Colonic mucosa (tissue), 4 donors: ENCODE measurements at places on chromosomes 6 and 20. TPM values are rescaled to one million over a fixed set of nuclear protein-coding genes. Genes with fewer than 3 reads are reported as not detected.

The FRK gene
- 25.9 TPM for total RNA-seq

The GNAS-AS1 gene
- 1.7 TPM for total RNA-seq

The C6orf58 gene
- total RNA-seq, result not detected

The CPXM1 gene
- total RNA-seq, result 1.1 TPM

The TMEM14C gene
- 86.8 TPM for total RNA-seq

The NCOA7 gene
- 24.9 TPM for total RNA-seq

The BPIFB1 gene
- total RNA-seq, result not detected

The HLA-DRA gene
- 44.3 TPM for total RNA-seq

The MUC22 gene
- total RNA-seq, result not detected

DNA sequence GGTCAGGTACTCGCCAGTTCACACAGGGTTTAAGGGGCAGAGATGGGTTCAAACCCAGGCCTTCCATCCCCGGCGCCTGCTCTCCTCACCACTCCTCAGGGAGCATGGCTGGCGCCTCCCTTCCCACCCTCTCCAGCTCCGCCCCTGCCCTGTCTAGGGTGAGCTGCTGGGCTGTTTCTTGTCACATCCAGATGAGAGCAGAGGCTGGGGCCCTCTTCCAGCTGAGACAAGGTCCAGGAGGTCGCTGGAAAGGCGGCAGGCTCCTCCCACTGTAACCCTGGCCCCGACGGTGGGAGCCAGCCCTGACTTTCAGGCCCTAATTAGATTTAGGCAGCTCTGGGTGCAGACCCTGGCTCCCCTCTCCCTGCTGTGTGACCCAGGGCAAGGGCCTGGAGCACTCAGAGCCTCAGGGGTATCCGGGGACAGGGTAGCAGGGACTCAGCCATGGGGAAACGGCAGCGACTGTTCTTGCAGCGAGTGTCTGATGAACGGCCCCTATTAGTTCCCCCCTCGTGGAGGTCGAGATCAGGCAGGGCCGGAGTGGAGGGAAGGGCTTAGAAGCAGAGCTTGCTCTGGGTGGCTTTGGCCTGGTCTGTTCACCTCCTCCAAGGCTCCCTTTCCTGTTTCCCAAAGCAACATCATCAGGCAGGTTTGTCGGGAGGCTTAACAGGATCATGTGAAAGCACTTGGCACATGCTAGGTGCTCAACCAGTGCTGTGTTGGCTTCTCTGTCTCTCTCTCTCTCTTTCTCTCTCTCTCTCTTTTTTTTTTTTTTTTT, 33.4 kb downstream of the SNAI1 start:
- no peaks in the 10 kb centered on the region for H3K4me1 ChIP-seq
- no peaks in the 10 kb centered on the region for H3K36me3 ChIP-seq
- no peak overlapping the region for H3K27ac ChIP-seq
- no peak for DNase-seq
- H3K27me3 ChIP-seq, result no peaks in the 10 kb centered on the region
- no peak overlapping the region for H3K4me3 ChIP-seq

GRCh38 chr6:3350252-3350796, 91.6 kb downstream of the PSMG4 start:
- H3K4me1 ChIP-seq, result peaks cover under 1% of the 10 kb centered on the region
- no peaks in the 10 kb centered on the region for H3K27me3 ChIP-seq
- H3K27ac ChIP-seq, result no peak overlapping the region
- H3K36me3 ChIP-seq, result no peaks in the 10 kb centered on the region
- no peak for DNase-seq

DNA sequence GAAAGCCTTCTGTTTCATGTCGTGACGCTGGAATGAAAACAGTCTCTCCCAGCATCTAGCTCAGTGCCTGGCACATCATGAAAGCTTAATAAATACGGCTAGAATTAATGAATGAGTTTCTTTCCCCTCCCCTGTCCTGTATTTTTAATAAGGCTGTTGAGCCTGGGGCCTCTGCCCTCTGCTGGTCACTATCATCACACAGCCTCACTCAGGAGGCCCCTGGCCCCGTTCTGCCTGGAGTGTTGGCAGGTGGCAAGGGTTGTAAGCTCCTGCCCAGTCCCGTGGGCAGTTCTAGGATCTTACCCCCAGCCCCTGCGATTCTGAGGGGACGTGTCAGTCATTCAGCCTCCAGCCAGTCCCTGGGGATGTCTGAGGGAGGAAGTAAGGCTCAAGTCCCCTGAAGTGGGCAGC, 41.4 kb downstream of the PHACTR3 start:
- H3K4me3 ChIP-seq, result no peak overlapping the region
- peak; percentile 4 for DNase-seq
- no peaks in the 10 kb centered on the region for H3K36me3 ChIP-seq
- H3K27me3 ChIP-seq, result no peaks in the 10 kb centered on the region
- no peaks in the 10 kb centered on the region for H3K4me1 ChIP-seq

DNA sequence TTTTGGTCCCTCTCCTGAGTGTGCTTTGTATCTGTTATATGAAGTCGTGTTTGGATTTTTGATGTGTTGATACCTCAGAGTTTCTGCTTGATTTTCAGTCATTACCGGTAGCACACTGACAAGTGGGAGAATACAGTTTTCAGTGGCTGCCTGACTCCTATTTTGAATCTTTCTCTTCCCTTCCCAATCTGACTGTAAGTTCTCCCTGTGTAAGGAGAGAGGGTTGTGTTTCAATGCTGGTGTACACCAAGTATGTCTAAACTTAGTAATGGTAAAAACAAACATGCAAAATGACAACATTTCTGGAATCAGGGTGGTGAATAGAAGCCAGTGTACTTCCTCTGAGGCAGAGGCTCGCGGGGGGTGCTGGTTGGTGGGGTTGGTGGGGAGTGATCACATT, 103.4 kb downstream of the HIVEP1 start:
- no peaks in the 10 kb centered on the region for H3K27me3 ChIP-seq
- no peak overlapping the region for H3K27ac ChIP-seq
- no peaks in the 10 kb centered on the region for H3K36me3 ChIP-seq

DNA sequence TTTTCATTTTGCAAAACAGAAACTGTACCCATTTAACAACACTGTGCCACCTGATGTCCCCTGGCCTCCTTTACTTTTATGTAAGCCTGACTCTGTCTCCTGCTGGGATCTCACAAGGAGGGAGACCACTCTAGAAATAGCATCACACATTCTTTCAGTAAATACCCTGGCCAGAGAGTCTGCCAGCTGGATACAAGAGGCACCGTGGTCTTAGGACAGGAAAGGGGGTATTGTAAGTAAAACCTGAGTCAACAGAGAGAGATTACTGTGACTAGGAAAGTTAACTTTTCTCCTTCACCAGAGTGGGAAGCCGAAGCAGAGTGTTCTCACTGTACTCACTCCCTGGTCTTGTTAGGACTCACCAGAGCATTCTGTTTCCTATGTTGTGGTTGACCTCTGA, 27.8 kb downstream of the CMTR1 start:
- no peaks in the 10 kb centered on the region for H3K27me3 ChIP-seq
- H3K4me3 ChIP-seq, result no peak overlapping the region
- no peaks in the 10 kb centered on the region for H3K4me1 ChIP-seq
- DNase-seq, result no peak
- no peak overlapping the region for H3K27ac ChIP-seq

- no peak overlapping the region for H3K27ac ChIP-seq
- H3K36me3 ChIP-seq, result no peaks in the 10 kb centered on the region
- H3K27me3 ChIP-seq, result no peaks in the 10 kb centered on the region
- DNase-seq, result no peak
- H3K4me3 ChIP-seq, result no peak overlapping the region
Measured at GRCh38 chr20:20691477-20692235, 20.8 kb downstream of the RALGAPA2 start.

- no peak for DNase-seq
- H3K4me3 ChIP-seq, result no peak overlapping the region
- no peaks in the 10 kb centered on the region for H3K4me1 ChIP-seq
- H3K36me3 ChIP-seq, result no peaks in the 10 kb centered on the region
- H3K27me3 ChIP-seq, result no peaks in the 10 kb centered on the region
Measured at GRCh38 chr6:164150232-164150631, 735.7 kb downstream of the QKI start.

- peak; percentile 9 for DNase-seq
- H3K4me1 ChIP-seq, result no peaks in the 10 kb centered on the region
- no peak overlapping the region for H3K27ac ChIP-seq
- no peak overlapping the region for H3K4me3 ChIP-seq
- no peaks in the 10 kb centered on the region for H3K36me3 ChIP-seq
Measured at GRCh38 chr20:59821788-59822187, 111.6 kb downstream of the SYCP2 start.

GRCh38 chr6:7262746-7263518, 50.1 kb downstream of the SSR1 start:
- H3K27me3 ChIP-seq, result no peaks in the 10 kb centered on the region
- H3K36me3 ChIP-seq, result no peaks in the 10 kb centered on the region
- no peak overlapping the region for H3K27ac ChIP-seq

- no peaks in the 10 kb centered on the region for H3K36me3 ChIP-seq
- DNase-seq, result no peak
- no peaks in the 10 kb centered on the region for H3K4me1 ChIP-seq
- no peak overlapping the region for H3K27ac ChIP-seq
Measured at GRCh38 chr20:39825524-39825923, 863.4 kb downstream of the DHX35 start.

DNA sequence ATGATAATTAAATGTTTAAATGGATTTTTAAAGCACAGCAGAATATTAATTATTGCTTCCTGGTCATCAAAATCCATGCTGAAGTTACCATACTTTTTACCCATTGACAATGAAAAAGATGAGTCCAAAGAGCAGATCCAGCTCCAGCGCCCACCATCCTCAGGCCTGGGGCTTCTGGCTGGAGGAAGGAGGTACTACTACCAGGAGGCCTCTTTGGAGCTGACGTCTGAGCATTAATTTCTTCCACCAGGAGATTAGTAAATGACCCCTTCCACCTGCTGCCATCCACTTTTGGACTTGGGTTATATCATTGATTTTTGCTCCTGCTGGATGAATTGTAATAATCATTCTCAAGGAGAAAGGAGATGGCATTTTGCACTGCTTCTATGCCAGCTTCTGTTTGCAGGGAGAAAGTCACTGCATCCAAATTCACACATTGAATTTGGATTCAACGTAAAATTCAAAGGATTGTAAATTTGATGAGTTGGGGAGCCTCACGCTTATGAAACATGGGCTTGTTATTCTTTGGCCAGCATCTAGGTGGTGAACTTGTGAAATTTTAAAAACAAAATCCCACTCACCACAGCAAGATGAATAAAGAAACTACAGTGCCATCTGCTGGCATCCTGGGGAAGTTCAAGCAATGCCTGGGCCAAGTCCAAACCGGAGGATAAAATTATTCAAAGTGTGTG, 121.8 kb downstream of the SASH1 start:
- no peaks in the 10 kb centered on the region for H3K4me1 ChIP-seq
- H3K36me3 ChIP-seq, result no peaks in the 10 kb centered on the region
- peak; percentile 70 for DNase-seq
- no peak overlapping the region for H3K4me3 ChIP-seq
- no peak overlapping the region for H3K27ac ChIP-seq

DNA sequence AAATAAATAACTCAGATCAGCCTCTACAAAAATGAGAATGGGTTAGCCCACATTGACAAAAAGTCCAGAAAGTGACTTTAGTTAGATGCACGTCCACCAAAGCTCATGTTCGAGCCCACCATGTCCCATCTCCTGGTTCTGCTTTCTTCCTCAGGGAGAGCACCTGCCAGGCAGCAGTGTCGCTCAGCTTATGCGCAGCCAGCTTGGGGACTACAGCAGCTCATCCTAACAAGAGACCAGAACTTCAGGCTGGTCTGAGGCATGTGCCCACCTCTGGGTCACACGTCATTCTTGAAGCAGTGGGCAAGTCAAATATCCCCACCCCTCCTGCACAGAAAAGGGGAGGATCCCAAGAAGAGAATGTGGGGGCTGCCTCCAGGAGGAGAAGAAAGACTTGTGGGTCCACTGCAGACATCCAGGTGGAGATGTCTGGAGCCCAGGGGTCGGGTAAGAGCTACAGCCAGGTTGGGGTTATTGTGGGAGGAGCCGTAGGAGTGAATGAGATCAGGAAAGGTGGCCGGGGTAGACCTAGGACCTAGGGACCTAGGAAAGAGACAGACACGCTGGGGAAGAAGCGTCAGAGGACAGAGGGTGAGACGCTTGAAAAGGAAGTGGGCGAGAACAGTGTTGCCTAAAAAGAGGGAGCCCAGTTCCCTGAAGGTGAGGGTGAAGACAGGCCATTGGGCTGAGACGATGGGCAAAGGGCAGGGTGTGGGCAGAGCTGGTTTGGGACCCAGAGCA, 52.5 kb downstream of the SSR1 start:
- H3K27me3 ChIP-seq, result no peaks in the 10 kb centered on the region
- peak; percentile 18 for DNase-seq

GRCh38 chr20:56433880-56434255, 21.8 kb downstream of the CASS4 start:
- no peaks in the 10 kb centered on the region for H3K4me1 ChIP-seq
- H3K36me3 ChIP-seq, result no peaks in the 10 kb centered on the region
- no peak overlapping the region for H3K4me3 ChIP-seq
- no peak overlapping the region for H3K27ac ChIP-seq
- H3K27me3 ChIP-seq, result no peaks in the 10 kb centered on the region
- DNase-seq, result no peak

DNA sequence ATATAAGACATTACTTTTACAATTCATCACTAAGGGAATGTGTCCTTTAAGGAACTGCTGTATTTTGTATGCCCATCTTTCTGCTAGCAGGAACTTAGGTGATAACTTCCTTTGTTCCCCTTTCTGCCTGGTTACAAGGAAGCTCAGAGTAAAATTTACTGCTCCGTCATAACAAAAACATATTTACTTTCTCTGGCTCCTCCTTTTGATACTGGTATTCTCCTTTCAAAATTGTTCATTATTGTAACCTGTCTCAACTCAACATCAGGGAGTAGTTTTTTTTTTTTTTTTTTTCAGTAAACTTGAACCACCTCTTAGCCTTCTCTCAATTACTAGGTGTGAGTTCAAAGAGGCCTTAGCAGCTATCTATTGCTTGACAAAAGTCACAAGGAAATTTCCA, 37.1 kb downstream of the RIPOR2 start:
- H3K27me3 ChIP-seq, result no peaks in the 10 kb centered on the region
- H3K4me1 ChIP-seq, result no peaks in the 10 kb centered on the region
- no peaks in the 10 kb centered on the region for H3K36me3 ChIP-seq
- H3K4me3 ChIP-seq, result no peak overlapping the region

GRCh38 chr6:113160306-113161017, 696.7 kb upstream of the MARCKS start:
- H3K27ac ChIP-seq, result no peak overlapping the region
- DNase-seq, result no peak
- H3K4me1 ChIP-seq, result no peaks in the 10 kb centered on the region
- no peaks in the 10 kb centered on the region for H3K27me3 ChIP-seq
- no peak overlapping the region for H3K4me3 ChIP-seq
- H3K36me3 ChIP-seq, result no peaks in the 10 kb centered on the region

GRCh38 chr6:105429676-105430075, 26.8 kb upstream of the PREP start:
- no peak overlapping the region for H3K27ac ChIP-seq
- no peaks in the 10 kb centered on the region for H3K36me3 ChIP-seq
- no peak for DNase-seq
- H3K4me3 ChIP-seq, result no peak overlapping the region

GRCh38 chr6:16760516-16761470, at the start of gene ATXN1:
TSS of gene ATXN1 (minus strand) at chr6:16761460.
- peak; percentile 68 for DNase-seq
- H3K4me1 ChIP-seq, result peaks cover 8% of the 10 kb centered on the region
- peak within 1 kb of the TSS; percentile 97 for H3K27ac ChIP-seq
- no peaks in the 10 kb centered on the region for H3K36me3 ChIP-seq
- H3K4me3 ChIP-seq, result peak within 1 kb of the TSS; percentile 80

- H3K27me3 ChIP-seq, result no peaks in the 10 kb centered on the region
- no peak for DNase-seq
- H3K36me3 ChIP-seq, result no peaks in the 10 kb centered on the region
- no peak overlapping the region for H3K27ac ChIP-seq
- no peak overlapping the region for H3K4me3 ChIP-seq
Measured at GRCh38 chr6:56040889-56041301, 165.5 kb upstream of the BMP5 start.

- no peaks in the 10 kb centered on the region for H3K36me3 ChIP-seq
- no peak overlapping the region for H3K27ac ChIP-seq
- H3K4me3 ChIP-seq, result no peak overlapping the region
- H3K27me3 ChIP-seq, result no peaks in the 10 kb centered on the region
- H3K4me1 ChIP-seq, result no peaks in the 10 kb centered on the region
Measured at GRCh38 chr20:12171923-12172524, 254.3 kb downstream of the BTBD3 start.
